ENCODE measurements at places on chromosomes 5 and 9. TPM values are rescaled to one million over a fixed set of nuclear protein-coding genes. Genes with fewer than 3 reads are reported as not detected.

The RPL35 gene
- 1,398 TPM for total RNA-seq

The OR13C4 gene
- total RNA-seq, result not detected

GRCh38 chr5:148372893-148373292, 10.9 kb upstream of the FBXO38 start:
- DNase-seq, result no peak

DNA sequence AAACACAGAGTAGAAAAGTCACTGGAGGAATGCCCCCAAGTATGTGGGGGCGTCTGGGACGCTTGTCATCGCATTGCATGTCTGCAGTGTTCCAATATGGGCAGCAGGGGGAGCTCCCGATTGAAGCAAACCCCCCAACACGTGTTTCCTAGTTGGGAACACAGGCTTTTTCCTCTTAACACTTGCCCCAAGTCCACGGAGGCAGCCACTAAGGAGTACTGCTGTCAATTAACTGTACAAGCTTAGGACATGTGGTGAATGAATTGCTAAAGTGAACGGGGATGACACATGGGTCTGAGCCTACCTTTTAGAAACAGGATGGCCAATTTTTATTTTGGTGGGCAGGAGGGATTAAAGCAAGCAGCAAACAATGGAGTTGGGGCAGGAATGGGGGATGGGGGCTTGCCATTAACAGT, 2.2 kb downstream of the GABRB2 start:
- no peak for DNase-seq

The SNCAIP gene
- not detected for total RNA-seq

The CYSTM1 gene
- 13.5 TPM for total RNA-seq

GRCh38 chr5:175347027-175347426, 97.0 kb downstream of the DRD1 start:
- DNase-seq, result no peak

The MED10 gene
- 56.7 TPM for total RNA-seq

GRCh38 chr5:54547711-54548250, 30.2 kb downstream of the SNX18 start:
- no peak for DNase-seq

- no peak for DNase-seq
These were observed 72.5 kb upstream of the PCA3 start for GRCh38 chr9:76691517-76692313.

The BBLN gene
- total RNA-seq, result 77.6 TPM

DNA sequence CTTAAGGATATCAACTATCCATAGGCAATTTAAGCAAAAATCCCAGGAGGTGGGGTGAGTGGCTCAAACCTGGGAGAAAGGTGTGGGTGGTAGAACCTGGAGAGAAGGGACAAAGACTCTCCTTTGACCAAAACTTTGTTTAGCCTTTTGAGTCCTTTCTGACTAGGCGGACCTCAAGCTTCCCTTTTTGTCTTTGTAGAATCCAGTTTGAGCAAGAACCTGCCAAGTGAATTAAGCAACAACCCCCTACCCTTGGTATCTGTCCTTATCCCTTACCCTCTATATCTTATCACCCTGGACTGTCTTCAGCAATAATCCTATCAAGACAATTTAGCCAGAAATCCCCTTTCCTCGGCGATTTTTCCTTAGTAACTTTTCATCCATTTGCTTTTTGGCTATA, 53.5 kb upstream of the SLC28A3 start:
- DNase-seq, result no peak

- no peak for DNase-seq
These were observed 414.7 kb upstream of the SGCD start for GRCh38 chr5:155912291-155912690.

The SRP19 gene
- 51.2 TPM for total RNA-seq

- DNase-seq, result no peak
These were observed 4.8 kb downstream of the CD274 start for GRCh38 chr9:5455181-5455580.

The ZNF169 gene
- total RNA-seq, result 11.4 TPM

DNA sequence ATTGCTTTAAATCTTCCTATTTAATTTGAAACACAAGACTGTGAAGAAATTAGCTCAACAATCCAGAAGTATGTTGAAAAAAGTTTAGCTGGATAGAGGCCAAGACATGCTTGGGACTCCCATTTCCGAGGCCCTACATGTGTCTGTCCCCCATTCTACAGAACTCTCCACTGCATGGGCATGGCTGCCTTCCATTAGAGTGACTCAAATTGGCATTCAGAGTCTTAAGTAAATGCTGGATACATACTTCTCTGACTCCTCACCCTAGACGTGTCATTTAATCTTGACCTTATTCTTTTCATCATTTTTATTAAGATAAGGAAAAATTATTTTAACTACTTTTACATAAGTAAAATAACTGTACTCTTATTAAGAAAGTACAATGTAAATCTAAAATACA, 530.4 kb upstream of the CDH9 start:
- DNase-seq, result no peak

The SPATA31D4 gene
- total RNA-seq, result not detected

DNA sequence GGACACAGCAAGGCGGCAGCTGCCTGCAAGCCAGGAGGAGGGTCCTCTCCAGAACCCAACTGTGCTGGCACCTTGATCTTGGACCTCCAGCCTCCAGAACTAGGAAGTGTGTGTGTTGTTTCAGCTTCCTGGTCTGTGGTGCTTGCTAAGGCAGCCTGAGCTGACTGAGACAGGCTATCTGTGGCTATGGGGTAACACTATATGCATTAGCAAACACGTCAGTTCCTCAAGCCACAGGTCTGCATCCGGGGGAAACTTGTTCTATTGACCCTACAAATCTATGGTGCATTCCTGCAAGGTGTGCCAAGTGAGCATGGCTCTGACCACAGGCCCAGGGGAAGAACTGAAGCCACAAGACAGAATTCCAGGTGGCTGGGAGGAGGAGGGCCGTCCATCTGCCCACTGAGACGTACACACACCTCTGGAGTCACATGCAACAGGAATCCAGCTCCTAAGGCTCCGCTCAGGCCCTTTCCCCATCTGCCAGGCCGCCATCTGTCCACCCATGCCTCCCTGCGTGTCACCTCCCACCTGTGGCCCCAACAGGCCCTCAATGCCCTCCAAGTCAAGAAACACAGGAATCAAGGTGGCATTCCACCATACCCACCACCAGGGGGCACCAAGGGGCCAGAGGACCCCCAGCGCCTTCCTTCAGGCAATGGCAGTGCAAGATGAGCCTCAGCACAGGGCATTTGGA, 174.9 kb downstream of the ROR2 start:
- DNase-seq, result peak; percentile 76

- no peak for DNase-seq
These were observed 264.3 kb downstream of the RFX3 start for GRCh38 chr9:3261484-3261883.

The SLC34A3 gene
- not detected for total RNA-seq

DNA sequence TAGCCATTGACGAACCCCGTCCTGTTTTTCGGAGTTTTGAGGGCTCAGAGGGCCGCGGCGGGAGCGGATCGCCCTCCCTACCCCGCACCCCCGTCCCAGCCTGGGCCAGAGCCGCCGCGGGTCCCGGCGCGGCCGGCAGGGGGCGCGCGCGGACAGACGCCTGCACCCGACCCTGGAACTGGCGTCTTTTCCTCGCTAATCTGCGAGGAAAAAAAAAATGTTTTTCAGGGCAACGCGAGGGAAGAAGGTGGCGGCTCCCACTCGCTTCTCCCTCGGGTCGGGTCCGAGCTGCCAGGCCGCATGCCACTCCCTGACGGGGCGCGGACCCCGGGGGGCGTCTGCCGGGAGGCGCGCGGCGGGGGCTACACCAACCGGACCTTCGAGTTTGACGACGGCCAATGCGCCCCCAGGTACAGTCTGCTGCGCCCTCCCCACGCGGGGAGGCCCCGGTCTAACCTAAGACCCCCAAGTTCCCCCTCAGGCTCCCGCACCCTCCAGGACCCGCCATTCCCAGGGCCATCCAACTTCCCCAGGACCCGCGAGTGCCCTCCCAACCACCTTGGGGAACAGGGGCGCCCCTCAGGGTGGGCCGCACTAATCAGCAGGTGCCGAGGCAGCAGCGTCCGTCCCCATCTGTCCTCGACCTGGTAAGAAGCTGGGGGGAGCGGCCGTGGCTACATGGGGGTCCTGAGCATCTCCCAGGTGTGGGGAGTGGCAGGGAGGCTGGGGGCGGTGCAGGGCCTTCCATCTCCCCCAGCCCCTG, at the start of gene KCNT1:
TSS of gene KCNT1 (plus strand) at position 227 of the 763 bp plus-strand sequence. CDS start at position 301, 74 bp downstream.
- DNase-seq, result peak; percentile 82

GRCh38 chr5:36861871-36862270, 14.7 kb upstream of the NIPBL start:
- no peak for DNase-seq

The PCDHGB4 gene
- 0.11 TPM for total RNA-seq

The BTNL9 gene
- total RNA-seq, result not detected

DNA sequence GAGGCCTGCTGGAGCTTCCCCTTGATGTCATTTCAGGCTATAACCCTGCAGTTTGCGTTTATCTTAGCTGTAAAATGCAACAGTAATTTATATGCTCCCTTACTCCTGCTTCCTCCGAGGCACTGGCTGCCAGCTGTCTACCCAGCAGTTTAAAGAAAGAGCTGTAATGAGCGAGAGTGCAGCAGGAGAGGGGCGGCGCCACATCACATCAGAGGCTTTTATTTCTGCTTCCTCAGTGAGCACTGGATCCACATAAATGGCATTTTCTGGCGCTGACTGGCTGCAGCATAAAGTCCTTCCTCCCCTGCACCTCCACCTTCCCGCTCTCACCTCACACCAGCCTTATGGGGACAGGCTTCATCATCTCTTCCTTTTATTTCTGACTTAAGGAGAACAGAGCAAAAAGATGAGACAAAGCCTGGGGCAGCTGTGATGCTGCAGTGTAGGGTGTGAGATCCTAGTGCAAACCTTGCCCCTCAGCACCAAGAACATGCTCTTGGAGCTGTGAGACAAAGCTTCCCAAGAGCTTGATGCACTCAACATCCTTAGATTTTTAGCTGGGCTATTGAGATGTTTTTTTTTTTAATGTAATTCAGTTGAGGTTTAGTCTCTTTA, 829.6 kb upstream of the ZNF608 start:
- DNase-seq, result no peak

DNA sequence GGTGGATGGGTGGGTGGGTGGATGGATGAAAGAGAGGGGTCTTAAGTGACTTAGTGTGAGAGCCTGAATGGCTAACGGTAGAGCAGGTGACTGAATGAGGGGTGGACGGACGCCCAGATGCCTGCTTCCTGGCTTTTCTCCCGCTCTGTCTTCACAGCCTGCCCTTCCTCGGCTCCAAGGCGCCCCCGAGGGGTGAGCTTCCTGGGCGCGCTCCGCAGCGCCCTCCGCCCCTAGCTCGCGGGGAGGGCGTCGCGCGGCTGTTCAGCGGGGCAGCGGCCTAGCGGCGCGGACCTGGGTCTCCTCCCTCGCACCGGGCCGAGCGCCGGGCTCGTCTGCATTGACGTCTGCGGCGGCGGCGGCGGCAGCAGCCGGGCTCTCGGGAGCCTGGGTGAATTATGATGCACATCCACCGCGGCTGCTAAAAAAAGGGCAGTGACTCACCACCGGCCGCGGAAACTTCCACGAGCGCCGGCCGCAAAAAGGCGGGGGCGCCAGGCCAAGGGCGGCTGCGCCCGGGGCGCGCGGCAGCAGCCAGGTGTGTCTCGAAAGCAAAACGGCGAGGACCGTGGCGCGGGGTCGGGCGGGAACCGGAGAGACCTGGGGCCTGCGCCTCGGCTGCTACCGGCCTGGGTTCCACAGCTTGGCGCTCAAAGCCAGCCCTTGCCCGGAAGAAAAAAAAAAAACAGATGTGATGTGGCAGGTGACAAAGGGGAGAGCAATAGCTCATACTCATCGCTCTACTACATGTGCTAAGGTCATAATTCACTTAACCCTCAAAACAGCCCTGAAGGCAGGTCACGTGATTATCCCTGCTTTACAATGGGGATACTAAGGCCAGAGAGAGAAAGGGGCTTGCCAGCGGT, 143.0 kb upstream of the ADRA1B start:
- DNase-seq, result peak; percentile 83

The SPINK1 gene
- not detected for total RNA-seq

DNA sequence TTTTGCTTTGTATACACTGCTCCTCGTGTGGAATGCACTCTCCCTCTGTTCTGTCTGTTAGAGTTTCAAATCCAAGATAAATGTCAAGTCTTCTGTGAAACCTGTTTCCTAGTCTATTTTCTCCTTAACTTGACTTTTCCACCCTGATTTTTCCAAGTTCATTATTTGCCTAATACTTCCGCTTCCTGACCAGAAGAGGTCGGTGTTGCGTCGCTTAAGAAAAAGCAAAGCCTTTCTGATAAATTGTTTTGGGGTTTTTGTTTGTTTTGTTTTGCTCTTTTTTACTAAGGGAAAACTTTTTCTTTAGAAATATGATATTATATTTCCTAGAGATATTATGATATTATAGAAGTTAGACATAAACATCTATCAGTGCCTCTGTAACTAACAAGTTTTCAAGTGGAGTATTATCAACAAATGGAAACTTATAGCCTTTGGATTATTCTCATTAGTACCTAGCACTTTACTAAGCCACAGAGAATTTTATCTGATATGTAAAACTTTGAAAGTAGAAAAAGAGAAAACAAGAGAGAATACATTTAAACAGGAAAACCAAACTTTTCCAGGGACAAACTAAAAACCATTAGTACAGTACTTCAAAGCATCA, 55.8 kb downstream of the PHAX start:
- DNase-seq, result no peak

GRCh38 chr5:172710676-172711075, 60.3 kb downstream of the DUSP1 start:
- no peak for DNase-seq

- DNase-seq, result no peak
These were observed 107.9 kb upstream of the LMX1B start for GRCh38 chr9:126505697-126506346.

DNA sequence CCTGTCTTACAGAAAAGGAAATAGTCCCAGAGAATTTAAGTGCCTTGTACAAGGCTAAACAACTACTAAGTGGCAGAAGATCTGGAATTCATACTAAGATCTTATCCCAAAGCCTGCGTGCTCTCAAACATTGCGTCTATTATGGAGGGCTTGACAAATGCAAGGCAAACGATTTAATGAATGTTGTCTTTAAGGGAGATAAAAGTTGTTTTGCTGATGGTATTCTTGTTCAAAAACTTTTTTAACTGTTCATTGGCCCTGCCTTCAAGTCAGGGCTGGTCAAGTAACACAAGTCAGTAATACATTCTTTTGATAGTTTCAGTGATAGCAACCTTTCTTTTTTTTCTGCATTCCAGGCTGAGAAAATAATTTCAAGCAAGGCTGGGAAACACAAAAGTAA, 1.7 kb upstream of the SLC38A9 start:
- DNase-seq, result no peak

The ADAMTS12 gene
- total RNA-seq, result not detected

DNA sequence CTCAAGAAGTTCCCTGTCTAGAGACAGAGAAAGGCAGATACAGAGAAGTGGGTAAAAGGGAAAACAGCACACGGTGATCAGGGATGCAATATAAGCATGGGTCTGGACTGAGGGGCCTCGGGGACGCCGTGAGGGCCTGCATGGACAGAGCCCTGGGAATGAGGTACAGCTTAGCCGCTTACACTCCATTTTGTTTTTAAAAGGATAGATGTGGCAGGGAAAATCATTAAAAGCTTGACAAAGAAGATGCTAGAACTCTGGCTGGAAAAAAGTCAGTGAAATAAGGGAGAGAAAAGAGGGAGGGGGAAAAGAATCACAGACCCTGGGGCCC, 69.1 kb downstream of the EPB41L4B start:
- no peak for DNase-seq

Data from activated naive CD8-positive, alpha-beta T cell treated with anti-CD3 and anti-CD28 coated beads, Interleukin-2, amount 10 ng/mL, durations not matched to agents 7 days and 5 days (primary cell).